Stimulated activated CD4-positive, alpha-beta T cell treated with anti-CD3 and anti-CD28 coated beads, TNF-alpha, amount 100 ng/mL, for 1 hour (primary cell): ENCODE measurements at places on chromosomes 6 and 20.

- DNase-seq: no peak
Measured at GRCh38 chr6:134345789-134346188, 27.9 kb upstream of the SGK1 start.

GRCh38 chr6:169558378-169558773, 143.5 kb downstream of the WDR27 start:
- no peak for DNase-seq

GRCh38 chr6:168132531-168133167, 53.6 kb upstream of the FRMD1 start:
- no peak for DNase-seq

DNA sequence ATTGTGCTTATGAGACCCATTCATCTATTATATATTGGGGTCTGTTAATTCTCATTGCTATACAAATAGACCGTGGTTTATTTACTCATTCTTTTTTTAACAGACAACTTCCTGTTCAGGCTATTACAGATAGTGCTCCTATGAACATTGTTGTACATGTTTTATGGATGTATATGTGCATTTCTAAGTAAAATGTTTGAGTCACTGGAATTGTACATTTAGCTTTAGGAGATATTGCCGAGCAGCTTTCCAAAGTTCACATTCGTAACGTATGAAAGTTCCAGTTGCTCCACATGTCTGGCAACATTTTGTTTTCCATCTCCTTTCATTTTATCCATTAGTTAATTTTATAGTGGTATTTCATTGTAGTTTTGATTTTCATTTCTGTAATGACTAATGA, 19.1 kb downstream of the SLC17A2 start:
- DNase-seq: no peak

- DNase-seq: no peak
Measured at GRCh38 chr6:20657274-20657800, 123.1 kb downstream of the CDKAL1 start.

DNA sequence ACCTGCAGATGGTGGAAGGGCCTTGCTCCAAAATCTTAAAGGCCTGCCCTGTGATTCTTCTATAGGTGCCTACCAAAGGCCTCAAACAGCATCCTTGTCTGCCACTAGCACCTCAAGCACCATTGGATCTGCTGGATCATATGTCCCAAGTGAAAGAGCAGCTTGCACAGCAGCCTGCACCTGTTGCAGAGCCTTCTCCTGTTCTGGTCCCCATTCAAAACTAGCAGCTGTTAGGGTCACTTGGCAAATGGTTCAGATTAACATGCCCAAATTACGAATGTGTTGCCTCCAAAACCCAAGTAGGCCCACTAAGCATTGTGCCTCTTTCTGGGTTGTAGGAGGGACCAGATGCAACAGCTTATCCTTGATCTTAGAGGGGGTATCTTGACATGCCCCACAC, 99.6 kb upstream of the F13A1 start:
- DNase-seq: no peak

GRCh38 chr6:161963181-161963580, 689.3 kb upstream of the AGPAT4 start:
- no peak for DNase-seq

GRCh38 chr6:25418454-25419052, 139.4 kb downstream of the CARMIL1 start:
- DNase-seq: no peak

DNA sequence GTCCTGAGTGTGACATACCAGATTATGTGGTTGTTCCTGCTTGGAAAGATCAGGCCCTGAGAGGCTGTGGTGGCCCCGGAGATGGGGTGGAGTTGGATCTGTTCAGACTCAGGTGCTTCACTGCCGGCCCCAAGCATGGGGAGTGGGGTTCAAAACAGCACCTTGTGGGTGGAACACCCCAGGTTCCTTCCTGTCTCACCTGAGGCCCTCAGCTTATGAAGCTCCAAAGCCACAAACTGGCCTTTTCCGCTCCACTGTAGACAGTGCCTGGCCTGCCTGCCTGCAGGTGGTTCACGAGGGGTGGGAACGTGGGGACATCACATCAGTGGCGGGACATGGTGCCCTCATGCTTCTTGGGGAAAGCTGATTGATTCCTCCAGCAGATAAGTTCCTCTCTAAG, 146.4 kb downstream of the TAF4 start:
- no peak for DNase-seq

GRCh38 chr20:35625584-35626385, 10.2 kb downstream of the SPAG4 start:
- no peak for DNase-seq

DNA sequence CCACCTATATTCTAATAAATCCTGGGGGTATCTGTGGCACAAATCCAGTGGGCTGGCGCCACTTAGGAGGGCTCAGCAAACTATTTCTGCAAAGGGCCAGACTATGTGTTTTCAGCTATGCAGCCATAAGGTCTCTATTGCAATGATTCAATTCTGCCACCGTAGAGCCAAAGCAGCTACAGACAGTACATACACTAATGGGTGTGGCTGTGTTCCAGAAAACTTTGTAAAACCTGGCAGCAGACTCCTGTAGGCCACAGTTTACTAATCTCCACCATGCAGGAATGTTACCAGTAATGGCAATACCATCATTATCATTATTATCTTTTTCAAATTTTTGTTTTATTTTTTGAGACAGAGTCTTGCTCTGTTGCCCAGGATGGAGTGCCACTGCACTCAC, 65.7 kb downstream of the SULF2 start:
- no peak for DNase-seq

DNA sequence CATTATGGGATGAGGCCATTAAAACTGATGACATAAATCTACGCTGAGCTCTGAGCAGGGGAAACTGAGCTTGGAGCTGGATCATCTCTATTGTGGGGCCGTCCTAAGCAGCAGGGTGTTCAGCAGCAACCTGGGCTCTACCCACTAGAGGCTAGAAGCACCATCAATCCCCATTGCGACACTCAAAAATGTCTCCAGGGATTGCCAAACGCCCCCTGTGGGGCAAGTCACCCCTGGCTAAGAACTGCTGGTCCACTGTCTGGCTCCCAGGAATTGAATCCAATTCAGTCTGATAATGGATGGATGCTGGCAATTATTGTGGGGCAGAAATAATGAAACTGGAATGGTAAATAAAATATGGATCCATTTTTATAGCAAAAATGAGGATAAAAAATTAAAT, 38.2 kb downstream of the PMEPA1 start:
- no peak for DNase-seq
